ENCODE measurements at places on chromosomes 1 and 21.

- DNase-seq: no peak
Measured at GRCh38 chr21:27586986-27587385, 620.1 kb upstream of the ADAMTS5 start.

GRCh38 chr1:93255222-93256079 is 74.9 kb downstream of the CCDC18 start:
- DNase-seq: peak; percentile 47

DNA sequence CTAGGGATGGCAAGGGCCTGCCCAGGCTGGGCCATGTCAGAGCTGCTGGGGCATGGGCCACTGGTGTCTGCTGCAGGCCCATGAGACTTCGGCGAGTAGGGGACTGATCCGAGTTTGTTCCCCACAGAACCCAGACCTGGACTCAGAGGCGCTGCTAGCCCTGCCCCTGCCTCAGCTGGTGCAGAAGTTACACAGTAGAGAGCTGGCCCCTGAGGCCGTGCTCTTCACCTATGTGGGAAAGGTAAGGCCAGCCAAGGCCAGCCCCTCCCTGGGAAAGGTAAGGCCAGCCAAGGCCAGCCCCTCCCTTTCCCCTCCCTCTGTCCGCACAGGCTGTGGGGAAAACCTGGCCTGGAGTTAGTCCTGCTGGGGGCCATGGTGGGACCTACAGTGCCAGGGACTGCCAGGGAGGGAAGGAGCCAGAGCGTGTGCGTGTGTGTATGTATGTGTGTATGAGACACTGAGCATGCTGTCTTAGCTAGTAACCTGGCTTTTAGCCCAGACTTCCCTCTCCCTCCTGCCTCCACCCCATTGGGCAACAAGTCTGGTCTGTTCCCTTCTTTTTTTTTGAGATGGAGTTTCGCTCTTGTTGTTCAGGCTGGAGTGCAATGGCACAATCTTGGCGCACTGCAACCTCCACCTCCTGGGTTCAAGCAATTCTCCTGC is 8.0 kb downstream of the FAAH start:
- DNase-seq: peak; percentile 58

DNA sequence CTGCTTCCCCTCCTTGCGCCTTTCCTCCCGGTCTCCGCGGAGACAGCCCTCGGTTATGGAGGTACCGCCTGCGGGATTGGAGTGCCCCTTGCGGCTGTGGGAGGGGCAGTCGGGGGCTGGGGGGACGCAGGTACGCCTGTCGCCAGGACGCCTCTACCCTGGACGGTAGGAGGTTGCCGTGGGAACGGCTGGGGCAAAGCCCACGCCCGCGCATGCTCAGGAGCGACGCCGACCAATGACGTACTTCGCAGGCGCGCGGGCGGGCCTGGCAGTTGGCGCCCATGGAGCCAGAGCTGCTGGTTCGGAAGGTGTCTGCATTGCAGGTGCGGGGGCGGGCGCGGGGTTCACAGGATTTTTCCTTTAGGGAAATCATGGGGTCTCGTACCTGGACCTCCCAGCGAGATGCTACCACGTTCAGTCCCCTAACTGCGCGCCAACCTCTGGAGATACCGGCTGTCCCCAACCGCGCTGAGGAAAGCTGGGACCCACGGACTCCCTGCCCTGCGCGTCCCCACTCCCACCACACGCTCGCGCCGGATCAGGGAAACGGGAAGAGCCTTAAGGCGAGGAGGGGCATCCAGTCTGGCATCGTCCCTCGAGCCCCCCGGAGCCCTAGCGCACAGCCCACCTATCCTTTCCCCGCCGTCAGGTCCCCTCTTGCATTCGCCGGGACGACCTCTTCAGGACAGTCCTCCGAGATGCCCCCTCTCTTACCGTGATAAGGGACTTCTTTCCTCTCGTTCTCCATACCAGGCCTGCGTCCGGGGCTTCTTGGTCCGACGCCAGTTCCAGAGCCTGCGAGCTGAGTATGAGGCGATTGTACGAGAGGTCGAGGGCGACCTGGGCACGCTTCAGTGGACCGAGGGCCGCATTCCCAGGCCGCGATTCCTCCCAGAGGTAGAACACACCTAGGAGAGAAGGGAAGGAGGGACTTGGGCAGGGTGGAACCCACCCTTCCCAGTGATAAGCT is at the start of gene IQCC:
Gene IQCC (plus strand): TSS at position 271 of the 970 bp plus-strand sequence. CDS start 11 bp downstream, at position 282.
- DNase-seq: peak; percentile 68

GRCh38 chr1:23960291-23961020 is 828 bp downstream of the PNRC2 start:
- DNase-seq: no peak

- DNase-seq: no peak
Measured at GRCh38 chr21:27761623-27762022, 794.7 kb upstream of the ADAMTS5 start.

DNA sequence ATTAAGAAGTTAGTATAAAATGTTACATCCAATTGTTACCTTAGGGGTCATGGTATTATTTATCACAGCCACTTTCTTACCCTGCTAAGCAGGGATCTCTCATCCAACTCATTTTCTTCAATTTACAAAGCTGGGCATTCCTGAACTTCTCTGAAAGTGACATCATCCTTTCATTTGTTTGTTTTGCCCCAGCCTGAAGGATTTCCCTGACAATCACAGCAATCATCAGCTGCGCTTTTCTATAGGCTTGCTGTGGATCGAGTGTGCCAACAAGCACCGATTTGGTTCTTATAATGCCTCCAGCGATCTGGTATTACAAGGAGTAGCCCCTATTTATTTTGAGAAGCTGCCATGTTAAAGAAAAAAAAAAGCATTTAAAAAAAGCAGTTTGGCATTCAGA is 240.2 kb downstream of the USH2A start:
- peak; percentile 37 for DNase-seq

DNA sequence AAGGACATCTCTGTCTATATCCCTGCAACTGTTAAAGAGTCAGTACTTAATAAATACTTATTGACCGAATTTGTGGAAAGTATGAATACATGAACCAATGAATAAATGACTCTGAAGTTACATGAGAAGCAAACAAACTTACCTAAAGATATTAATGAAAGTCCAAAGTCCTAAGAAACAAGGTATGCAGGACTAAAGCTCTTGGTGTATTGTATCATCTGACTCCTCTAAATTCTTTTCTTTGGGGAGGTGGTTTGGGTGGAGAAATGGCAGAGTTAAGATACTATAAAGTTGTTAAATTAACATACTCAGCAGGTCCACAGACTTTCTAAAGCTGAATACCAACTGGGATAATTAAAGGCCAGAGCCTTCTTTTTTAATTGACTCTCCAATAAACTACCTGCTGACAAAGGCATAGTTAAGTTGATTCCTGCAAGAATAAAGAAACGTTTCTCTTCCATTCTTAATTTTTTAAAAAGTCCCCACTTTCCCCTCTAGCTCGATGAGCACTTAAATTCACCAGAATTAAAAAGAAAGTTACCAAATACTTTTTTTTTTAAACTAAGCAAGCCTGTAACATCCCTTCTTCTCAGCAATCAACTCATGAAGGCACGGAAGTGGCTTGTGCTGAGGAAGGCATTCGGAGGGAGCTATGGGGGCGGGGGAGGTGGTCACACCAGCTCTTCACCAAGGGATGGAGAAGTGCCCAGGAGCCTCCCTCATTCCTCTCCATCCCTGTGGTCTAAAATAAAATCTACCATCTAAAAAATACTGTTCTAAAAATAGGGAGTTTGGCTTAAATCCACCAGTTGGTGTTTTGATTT is 61.1 kb downstream of the GADD45A start:
- DNase-seq: no peak
